Neural progenitor cell (in vitro differentiated cells): ENCODE measurements at places on chromosomes 3 and 15. TPM values are rescaled to one million over a fixed set of nuclear protein-coding genes. Genes with fewer than 3 reads are reported as not detected.

RUBCN gene
- 6.4 and 22.1 TPM in 2 replicates for total RNA-seq

IGSF10 gene
- total RNA-seq: 0.15 and 0.22 TPM in 2 replicates

CFAP20DC gene
- total RNA-seq: 9.6 and 14.0 TPM in 2 replicates

CCR9 gene
- not detected in 2 replicates for total RNA-seq

ZSCAN29 gene
- 27.1 and 44.6 TPM in 2 replicates for total RNA-seq

C3orf33 gene
- 7.7 and 13.5 TPM in 2 replicates for total RNA-seq

DNA sequence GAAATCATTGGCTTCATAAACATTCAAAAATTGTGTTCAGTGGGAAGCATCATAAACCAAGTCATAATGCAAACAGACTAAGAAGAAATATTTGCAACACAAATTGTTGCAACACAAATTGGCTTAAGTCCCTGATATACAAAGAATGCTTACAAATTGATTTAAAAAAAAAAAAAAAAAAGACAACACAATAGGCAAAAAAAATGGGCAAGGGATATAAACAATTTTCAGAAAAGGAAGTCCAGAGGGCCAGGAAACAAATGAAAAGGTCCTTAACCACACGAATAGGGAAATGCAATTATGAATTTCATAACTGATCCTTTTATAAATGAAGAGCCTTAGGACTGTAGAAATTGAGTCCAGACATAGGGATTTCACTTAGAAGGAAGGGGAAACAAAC is 98.9 kb downstream of the LRRK1 start:
- H3K4me3 ChIP-seq: no peak overlapping the region
- H3K36me3 ChIP-seq: no peaks in the 10 kb centered on the region
- H3K4me1 ChIP-seq: peaks cover 14% of the 10 kb centered on the region
- no peak for DNase-seq

- peak; percentile 55 for DNase-seq
- H3K4me3 ChIP-seq: no peak overlapping the region
- H3K27ac ChIP-seq: no peak overlapping the region
- no peaks in the 10 kb centered on the region for H3K36me3 ChIP-seq
- H3K27me3 ChIP-seq: peaks cover 6% of the 10 kb centered on the region
Observed at GRCh38 chr3:194404365-194405140, 5.5 kb upstream of the GP5 start.

GRCh38 chr3:190617185-190617584 is 103.3 kb downstream of the IL1RAP start:
- peak; percentile 6 for DNase-seq
- no peaks in the 10 kb centered on the region for H3K36me3 ChIP-seq
- no peak overlapping the region for H3K4me3 ChIP-seq
- no peaks in the 10 kb centered on the region for H3K4me1 ChIP-seq

- H3K27me3 ChIP-seq: no peaks in the 10 kb centered on the region
- H3K36me3 ChIP-seq: no peaks in the 10 kb centered on the region
- DNase-seq: no peak
- H3K27ac ChIP-seq: no peak overlapping the region
Observed at GRCh38 chr3:76078101-76078500, 292.8 kb upstream of the ZNF717 start.

- DNase-seq: no peak
- H3K27ac ChIP-seq: no peak overlapping the region
- H3K4me1 ChIP-seq: no peaks in the 10 kb centered on the region
- H3K4me3 ChIP-seq: no peak overlapping the region
- no peaks in the 10 kb centered on the region for H3K27me3 ChIP-seq
Observed at GRCh38 chr3:120143676-120144075, 49.4 kb upstream of the GSK3B start.

GRCh38 chr15:91061997-91062396 is 38.1 kb upstream of the SV2B start:
- no peak overlapping the region for H3K27ac ChIP-seq
- H3K4me1 ChIP-seq: peaks cover 9% of the 10 kb centered on the region
- DNase-seq: peak; percentile 54

DNA sequence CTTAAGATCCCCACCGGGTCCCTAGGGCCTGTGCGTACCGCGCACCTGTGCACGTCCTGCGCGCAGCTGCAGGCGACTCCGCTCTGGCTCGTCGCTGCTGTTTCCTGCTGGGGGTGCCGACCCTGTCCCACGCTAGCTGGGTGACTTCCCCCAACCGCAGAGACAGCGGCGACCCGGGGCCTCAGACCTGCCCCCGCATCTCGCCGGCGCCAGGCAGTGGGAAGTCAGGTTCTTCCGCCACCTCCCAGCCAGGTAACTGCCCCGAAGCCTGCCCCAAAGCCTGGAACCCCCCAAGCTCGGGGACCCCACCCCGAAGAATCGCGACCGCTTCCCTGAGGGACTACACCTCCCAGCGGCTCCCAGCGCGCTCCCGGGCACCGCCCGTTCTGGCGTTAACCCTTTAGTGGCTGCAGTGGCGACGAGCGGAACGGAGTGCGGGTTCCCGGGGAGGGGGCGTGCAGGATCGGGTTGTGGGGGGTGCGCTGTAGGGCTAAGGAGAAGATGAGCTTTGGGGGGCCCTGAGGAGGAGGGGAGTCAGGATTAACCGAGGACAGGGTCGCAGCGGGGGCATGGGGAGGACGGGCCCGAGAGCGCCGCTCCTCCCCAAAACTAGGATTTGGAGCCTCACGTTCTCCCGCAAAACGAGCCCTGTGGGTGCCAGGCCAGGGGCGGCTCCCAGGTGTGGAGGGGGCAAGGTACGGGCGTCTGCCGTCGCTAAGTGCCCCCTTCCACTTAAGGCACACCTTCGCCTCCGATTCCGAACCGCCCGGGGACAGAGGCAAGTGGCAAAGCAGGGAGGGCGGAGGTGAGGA is 589 bp downstream of the NEIL1 start:
- H3K27ac ChIP-seq: no peak overlapping the region
- peak; percentile 71 for DNase-seq
- no peaks in the 10 kb centered on the region for H3K36me3 ChIP-seq
- H3K4me1 ChIP-seq: peaks cover 6% of the 10 kb centered on the region

- no peak overlapping the region for H3K4me3 ChIP-seq
- no peaks in the 10 kb centered on the region for H3K27me3 ChIP-seq
- DNase-seq: peak; percentile 76
- no peak overlapping the region for H3K27ac ChIP-seq
- H3K4me1 ChIP-seq: no peaks in the 10 kb centered on the region
Observed at GRCh38 chr15:38699633-38700230, 135.1 kb upstream of the RASGRP1 start.

DNA sequence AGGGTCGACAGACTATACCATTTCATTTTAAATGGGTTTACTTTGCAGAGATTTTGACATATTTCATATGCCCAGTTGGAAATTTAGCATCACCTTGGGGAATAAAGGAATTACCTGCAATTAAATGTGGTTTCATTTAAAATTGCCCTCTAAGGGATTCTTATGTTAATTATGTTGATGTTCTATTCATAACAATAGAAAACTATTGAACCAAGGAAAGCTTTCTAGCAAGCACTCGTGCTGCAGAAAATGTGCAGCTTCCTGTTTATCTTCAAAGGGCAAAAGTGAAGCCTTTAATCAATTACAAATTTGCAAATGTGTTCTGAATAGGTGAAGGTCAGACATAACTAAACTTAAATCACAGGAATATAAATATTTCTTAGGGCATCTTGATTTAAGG is 352.1 kb downstream of the CHST2 start:
- no peaks in the 10 kb centered on the region for H3K4me1 ChIP-seq
- H3K36me3 ChIP-seq: no peaks in the 10 kb centered on the region
- H3K27me3 ChIP-seq: no peaks in the 10 kb centered on the region
- no peak overlapping the region for H3K27ac ChIP-seq

- H3K4me3 ChIP-seq: no peak overlapping the region
- no peak for DNase-seq
- no peaks in the 10 kb centered on the region for H3K36me3 ChIP-seq
- no peak overlapping the region for H3K27ac ChIP-seq
- no peaks in the 10 kb centered on the region for H3K27me3 ChIP-seq
Observed at GRCh38 chr15:63971427-63971805, 74.9 kb downstream of the DAPK2 start.

DNA sequence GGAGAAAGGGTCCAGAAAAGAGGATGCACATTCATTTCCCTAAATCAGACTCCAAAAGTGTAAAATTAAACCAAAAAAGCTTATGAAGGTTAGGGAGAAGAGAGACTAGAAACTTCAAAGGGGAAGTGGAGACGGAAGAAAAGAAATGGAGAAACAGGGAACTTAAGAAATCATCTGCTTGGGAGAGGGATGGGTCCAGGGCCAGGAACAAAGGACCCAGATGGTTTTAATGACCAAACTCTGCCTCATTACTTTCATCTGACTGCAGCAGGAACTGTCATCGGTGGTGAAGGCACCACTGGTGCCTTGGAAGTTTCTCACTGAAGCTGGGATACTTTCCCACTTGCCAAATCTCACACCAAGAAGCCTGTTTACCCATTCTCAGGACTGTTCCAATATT is 70.5 kb upstream of the SLC4A7 start:
- DNase-seq: no peak
- H3K36me3 ChIP-seq: no peaks in the 10 kb centered on the region
- H3K27ac ChIP-seq: no peak overlapping the region
- H3K4me1 ChIP-seq: no peaks in the 10 kb centered on the region
- H3K4me3 ChIP-seq: no peak overlapping the region

DNA sequence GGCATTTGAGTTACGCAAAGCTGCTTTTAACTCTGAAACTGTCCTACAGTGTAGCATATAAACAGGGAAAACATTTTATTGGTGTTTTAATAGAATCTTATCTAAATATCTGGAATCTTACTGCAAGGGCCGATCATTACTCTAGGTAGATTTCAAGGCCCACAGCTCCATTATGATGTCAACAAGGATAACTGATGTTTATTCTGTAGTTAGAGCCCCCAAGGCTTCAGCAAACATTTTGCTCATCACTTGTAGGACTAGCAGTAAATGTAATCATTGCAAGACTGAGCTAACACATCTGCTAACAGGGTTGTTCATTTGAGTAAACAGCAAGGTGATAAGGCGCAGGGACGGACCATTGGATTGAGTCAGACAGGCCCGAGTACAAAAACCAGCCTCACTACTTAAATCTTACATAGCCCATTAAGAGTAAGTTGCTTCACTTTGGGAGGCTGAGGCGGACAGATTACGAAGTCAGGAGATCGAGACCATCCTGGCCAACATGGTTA is 332.5 kb upstream of the TPRG1 start:
- no peaks in the 10 kb centered on the region for H3K27me3 ChIP-seq
- H3K4me3 ChIP-seq: no peak overlapping the region
- no peaks in the 10 kb centered on the region for H3K4me1 ChIP-seq
- no peak for DNase-seq
- no peak overlapping the region for H3K27ac ChIP-seq
- no peaks in the 10 kb centered on the region for H3K36me3 ChIP-seq

GRCh38 chr15:87489456-87489855 is 767.1 kb downstream of the NTRK3 start:
- no peaks in the 10 kb centered on the region for H3K4me1 ChIP-seq
- H3K4me3 ChIP-seq: no peak overlapping the region
- H3K27me3 ChIP-seq: no peaks in the 10 kb centered on the region

DNA sequence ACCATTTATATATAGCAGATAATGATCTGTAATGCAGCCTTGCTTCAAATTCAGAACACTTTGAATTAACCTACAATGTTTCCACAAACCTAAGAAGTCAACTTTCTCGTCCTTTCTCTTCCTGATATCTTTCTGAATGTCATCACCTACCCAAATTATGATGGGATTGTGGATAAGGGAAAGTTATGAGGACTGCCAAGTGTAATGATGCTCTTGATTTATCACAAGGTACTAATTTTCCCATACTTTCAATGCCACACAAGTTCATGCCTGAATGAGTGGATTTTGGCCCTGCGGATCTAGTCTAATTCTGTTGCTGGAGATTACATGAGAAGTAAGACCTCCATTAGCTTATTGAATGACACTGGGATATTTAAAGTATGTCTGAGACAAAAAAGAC is 82.6 kb upstream of the NANOGP8 start:
- no peak overlapping the region for H3K27ac ChIP-seq
- no peaks in the 10 kb centered on the region for H3K36me3 ChIP-seq
- peaks cover 19% of the 10 kb centered on the region for H3K4me1 ChIP-seq
- no peak overlapping the region for H3K4me3 ChIP-seq
- DNase-seq: no peak

DNA sequence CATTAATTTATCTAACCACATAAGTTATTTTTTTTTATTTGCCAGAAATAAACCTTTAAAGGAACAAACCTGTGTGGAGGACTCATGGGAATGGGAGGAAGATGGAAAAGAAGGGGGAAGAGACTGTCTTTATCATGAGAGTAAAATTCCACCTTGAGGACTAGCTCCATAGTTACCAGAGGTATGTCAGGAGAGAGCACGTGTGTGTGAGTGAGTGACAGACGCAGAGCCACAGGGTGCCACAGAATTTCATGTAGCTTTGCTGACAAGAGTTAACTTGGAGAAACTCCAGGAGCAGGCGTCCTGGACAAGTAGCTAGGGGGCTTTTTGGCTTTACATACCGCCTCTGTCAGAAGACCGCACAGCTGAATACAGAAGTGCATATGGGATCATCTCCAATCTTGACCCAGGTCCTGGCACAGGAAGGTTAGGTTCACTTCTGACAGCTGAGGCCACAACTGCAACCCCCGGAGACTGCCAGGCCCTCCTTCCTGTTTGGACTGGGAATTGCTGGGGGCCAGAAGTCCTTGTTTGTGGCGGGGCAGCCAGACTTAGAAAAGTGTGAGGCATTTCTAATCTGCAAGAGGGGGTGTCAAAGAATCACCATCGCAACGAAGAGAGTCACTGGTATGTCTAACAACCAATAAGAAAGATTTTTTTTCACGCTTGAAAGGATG is 197.8 kb upstream of the TPM1 start:
- no peak overlapping the region for H3K27ac ChIP-seq
- H3K27me3 ChIP-seq: peaks cover 3% of the 10 kb centered on the region
- H3K36me3 ChIP-seq: no peaks in the 10 kb centered on the region
- no peak overlapping the region for H3K4me3 ChIP-seq

- peaks cover 10% of the 10 kb centered on the region for H3K4me1 ChIP-seq
- no peak overlapping the region for H3K4me3 ChIP-seq
- no peak for DNase-seq
Observed at GRCh38 chr15:52558196-52558595, 10.6 kb downstream of the ARPP19 start.

DNA sequence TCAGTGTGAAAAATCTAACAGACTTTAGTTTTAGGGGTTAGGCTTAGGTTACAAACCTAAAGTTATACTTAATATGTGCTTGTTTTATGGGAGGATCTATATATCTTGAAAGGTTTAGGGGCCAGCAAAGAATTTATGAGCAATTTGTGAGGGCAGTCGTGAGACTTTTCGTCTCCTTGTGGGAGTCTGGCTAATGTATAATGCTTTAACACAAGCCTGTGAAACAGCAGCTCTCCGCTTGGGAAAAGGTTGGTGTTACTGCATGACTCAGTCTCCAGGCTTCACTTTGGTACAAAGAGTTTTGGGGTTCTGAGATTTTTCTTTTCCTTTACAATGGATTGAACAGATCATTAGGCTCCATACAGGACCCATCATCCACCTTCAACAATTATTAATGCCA is 79.0 kb upstream of the MFGE8 start:
- H3K27ac ChIP-seq: no peak overlapping the region
- no peaks in the 10 kb centered on the region for H3K27me3 ChIP-seq
- no peak overlapping the region for H3K4me3 ChIP-seq
- peaks cover 42% of the 10 kb centered on the region for H3K4me1 ChIP-seq

- no peaks in the 10 kb centered on the region for H3K27me3 ChIP-seq
- no peak overlapping the region for H3K27ac ChIP-seq
- H3K4me1 ChIP-seq: peaks cover 19% of the 10 kb centered on the region
- H3K36me3 ChIP-seq: no peaks in the 10 kb centered on the region
- no peak for DNase-seq
- H3K4me3 ChIP-seq: no peak overlapping the region
Observed at GRCh38 chr3:102400142-102400541, 34.7 kb upstream of the ZPLD1 start.
